Gastroesophageal sphincter (tissue), 4 donors: ENCODE measurements at places on chromosomes 7 and 10. TPM values are rescaled to one million over a fixed set of nuclear protein-coding genes. Genes with fewer than 3 reads are reported as not detected.

The HOXA5 gene
- total RNA-seq: 34.6 TPM

DNA sequence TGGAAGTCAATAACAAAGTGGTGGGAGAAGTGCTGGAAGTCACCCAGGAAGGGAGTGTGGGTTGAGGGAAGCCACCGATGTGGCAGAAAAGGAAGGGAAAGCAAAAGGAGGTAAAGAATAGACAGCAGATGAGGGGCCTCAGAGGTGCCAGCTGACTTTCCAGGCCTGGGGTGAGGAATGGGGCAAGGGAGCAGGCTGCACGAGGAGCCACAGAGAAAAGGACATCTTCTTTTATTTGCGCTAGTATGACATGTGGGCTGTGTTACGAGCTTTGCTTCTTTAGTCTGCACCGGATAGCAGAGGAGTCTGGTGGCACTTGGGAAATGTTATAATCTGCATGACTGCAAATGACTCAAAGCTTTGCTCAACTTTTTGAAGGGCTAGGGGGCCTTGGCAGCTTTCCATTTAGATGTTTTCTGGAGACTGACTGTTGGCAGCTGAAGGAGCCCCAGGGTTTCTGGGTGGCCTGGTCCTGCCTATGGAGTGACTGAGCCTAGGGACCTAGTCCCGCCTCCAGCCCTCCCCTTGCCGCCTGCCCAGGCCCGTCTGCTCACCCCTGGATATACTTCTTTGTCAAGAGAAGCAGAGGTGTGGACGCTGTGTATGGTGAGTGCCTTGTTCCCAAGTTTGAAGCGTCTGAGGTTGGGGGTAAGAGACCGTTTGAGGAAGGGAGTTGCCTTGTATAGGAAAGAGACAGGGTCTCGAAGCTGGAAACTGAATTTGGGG is 5.1 kb downstream of the PRXL2A start:
- ATAC-seq: peak; percentile 22

DNA sequence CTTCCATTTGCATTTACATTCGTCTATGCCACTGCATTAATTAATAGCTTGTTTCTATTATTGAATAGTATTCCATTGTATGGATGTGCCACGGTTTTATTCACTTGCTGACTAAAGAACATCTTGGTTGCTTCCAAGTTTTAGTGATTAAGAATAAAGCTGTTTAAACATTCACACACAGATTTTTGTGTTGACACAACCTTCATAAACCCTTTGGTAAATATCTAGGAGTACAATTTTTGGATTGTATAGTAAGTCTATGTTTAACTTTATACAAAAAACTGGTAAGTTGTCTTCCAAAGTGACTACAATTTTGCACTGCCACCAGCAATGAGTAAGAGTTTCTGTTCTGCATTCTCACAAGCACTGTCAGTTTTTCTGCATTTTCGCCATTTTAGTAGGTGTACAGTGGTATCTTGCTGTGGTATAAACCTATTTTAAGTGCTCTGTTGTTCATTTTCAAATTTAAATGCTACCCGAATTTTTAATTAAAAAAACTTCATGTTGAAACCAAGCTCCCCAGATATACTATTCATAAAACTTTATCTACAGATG is 121.4 kb downstream of the RNF133 start:
- ATAC-seq: no peak

DNA sequence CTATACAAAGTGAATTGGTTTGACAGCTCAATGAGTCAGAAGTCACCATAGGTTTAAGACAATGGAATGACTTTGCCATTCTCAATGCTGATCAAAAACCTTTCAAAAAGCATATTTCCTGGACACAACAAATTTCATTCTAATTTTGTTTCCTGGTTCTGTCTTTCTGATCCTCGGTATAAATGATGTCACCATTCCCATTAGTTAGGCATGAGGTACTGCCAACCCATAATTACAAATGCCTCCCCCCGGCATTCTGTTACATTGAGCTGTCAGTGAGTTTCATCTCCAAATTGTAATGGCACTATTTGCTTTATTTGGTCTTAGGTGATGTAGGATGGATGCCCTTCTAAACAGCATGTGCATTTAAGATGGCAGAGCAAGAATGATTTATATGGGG is 81.7 kb upstream of the NFE2L3 start:
- no peak for ATAC-seq

- no peak for ATAC-seq
Measured at GRCh38 chr10:117801691-117802090, 245.1 kb downstream of the RAB11FIP2 start.
